ENCODE measurements at places on chromosomes 16 and 17.

- DNase-seq = no peak
These were observed 5.6 kb downstream of the RCVRN start for GRCh38 chr17:9899280-9900043.

GRCh38 chr17:15955793-15956541 is 11.0 kb downstream of the ADORA2B start:
- no peak for DNase-seq

GRCh38 chr17:6098050-6098822 is 28.1 kb downstream of the WSCD1 start:
- no peak for DNase-seq

DNA sequence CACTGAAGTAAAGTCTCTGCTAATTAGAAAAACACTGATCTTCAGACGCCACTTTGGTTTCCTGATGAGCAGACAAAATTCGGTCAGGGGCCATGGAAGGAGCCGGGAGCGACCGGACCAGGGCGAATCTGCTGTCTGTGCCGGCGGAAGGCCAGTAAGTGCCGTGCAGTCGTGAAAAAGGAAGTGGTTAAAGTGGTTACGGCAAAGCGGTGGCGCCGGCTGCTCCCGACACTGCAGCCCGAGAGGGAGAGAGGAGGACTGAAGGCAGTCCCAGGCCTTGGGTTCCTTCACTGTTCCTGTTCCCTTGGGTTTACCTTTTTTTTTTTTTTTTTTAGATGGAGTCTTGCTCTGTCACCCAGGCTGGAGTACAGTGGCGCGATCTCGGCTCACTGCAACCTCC is 17.3 kb upstream of the HEXD start:
- DNase-seq = peak; percentile 23
